ENCODE measurements at places on chromosomes 13 and 19. TPM values are rescaled to one million over a fixed set of nuclear protein-coding genes. Genes with fewer than 3 reads are reported as not detected.

APOC4 gene
- total RNA-seq = not detected

CYP4F8 gene
- total RNA-seq = not detected

FUT6 gene
- total RNA-seq = not detected

MYO1F gene
- total RNA-seq = 0.33 TPM

PCP2 gene
- not detected for total RNA-seq

IFNL3 gene
- not detected for total RNA-seq

TDRD12 gene
- 0.20 TPM for total RNA-seq

ZNF578 gene
- not detected for total RNA-seq

VAV1 gene
- 6.1 TPM for total RNA-seq

HIPK4 gene
- 0.32 TPM for total RNA-seq

FSD1 gene
- total RNA-seq = 8.6 TPM

CFAP97D2 gene
- total RNA-seq = not detected

ADAMTSL5 gene
- 2.7 TPM for total RNA-seq

TMEM145 gene
- total RNA-seq = 3.5 TPM

GNA15 gene
- 0.08 TPM for total RNA-seq

USHBP1 gene
- not detected for total RNA-seq

TSSK6 gene
- 1.6 TPM for total RNA-seq
